Activated CD4-positive, CD25-positive, alpha-beta regulatory T cell (primary cell): ENCODE measurements at places on chromosomes 6 and 20.
A peak's percentile ranks its signal among the peaks of the same experiment; 100 is the strongest.

DNA sequence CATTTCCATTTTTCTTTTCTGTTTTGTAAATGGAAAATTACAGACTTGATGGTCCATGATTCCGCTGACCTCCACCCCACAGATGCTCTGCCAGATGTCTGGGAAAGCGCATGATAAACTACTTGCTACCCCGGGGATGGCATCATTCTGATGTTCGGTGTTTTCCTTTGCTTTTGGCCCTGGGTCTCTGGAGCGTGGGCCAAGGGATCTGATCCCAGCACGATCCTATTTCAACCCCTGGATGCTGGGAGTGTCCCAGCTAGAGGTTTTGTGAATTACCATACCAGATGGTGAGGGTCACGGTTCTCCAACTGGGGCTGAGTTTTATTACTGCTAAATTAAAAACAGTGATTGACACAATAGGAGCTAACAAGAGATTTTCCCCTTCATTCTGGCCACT, 25.2 kb upstream of the MYLIP start:
- DNase-seq, result no peak

- DNase-seq, result no peak
Observed at GRCh38 chr20:38125157-38126056, 39.7 kb downstream of the TGM2 start.

- DNase-seq, result no peak
Observed at GRCh38 chr20:46699651-46700359, 9.6 kb upstream of the SLC2A10 start.

DNA sequence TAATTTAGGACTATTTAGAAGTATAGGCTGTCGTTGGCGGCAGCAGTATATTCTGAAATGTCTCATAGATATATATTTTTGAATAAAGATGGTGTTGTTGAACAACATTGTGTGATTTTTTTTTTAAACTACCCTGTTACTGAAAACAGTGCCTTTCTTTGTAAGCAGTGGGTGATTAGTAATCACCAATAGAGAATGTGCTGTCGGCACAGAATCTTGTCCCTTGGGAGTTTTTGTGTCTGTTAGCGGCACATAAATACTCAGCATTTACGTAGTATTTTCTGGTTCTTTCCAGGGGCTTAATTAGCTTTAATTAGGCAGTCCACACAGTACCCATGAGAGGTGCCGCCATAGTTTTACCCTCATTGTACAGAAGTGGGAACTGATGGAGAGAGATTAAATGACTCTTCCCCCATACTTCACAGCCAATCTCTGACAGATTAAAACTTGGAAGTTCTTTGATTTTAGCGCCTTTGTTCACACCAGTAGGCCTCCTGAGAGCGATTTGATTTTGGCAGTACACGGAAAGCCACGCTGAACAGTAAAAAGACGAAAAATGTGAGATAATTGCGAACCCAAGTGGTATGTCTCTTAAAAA, 58.8 kb downstream of the RPRD1B start:
- no peak for DNase-seq

- no peak for DNase-seq
Observed at GRCh38 chr6:2534406-2535042, 216.2 kb downstream of the MYLK4 start.

DNA sequence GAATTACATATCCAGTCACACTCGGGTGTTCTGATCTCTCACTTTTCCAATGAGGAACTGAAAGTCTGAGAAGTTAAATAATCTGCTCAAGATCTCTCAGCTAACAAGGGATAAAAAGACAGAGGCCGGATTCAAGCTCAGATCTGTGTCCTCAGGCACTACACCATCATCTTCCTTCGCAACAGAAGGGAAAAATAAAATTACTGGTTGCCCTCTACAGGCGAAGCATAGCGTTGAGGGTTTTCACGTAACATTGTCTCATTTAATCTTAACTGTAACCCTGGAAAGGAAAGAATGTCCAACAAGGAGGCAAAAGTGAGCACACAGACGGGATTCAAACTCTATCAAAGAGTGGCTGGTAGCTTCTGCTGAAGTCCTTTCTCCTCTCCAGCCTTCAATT, 67.8 kb upstream of the ANKEF1 start:
- no peak for DNase-seq

DNA sequence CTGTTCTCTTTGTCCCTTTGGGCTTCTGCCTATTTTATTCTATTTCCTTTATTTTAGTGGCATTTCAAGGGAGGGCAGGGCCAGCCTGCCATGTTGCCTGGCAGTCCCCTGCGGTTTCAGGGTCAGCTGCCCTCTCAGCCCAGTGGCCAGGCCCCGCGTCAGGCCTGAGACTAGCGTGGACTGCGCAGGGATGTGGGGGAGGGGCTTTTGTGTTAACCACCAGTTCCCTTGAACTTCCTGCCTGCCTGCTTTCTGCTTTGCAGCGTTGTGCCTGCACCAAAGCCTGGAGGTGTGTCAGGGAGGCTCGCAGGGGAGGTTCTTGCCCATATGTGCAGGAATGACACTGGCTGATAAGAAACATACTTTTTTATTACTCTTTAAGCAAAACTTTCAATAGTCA, 157.6 kb downstream of the SLC35B3 start:
- DNase-seq, result no peak

GRCh38 chr6:168468045-168468444, 27.1 kb downstream of the SMOC2 start:
- no peak for DNase-seq

DNA sequence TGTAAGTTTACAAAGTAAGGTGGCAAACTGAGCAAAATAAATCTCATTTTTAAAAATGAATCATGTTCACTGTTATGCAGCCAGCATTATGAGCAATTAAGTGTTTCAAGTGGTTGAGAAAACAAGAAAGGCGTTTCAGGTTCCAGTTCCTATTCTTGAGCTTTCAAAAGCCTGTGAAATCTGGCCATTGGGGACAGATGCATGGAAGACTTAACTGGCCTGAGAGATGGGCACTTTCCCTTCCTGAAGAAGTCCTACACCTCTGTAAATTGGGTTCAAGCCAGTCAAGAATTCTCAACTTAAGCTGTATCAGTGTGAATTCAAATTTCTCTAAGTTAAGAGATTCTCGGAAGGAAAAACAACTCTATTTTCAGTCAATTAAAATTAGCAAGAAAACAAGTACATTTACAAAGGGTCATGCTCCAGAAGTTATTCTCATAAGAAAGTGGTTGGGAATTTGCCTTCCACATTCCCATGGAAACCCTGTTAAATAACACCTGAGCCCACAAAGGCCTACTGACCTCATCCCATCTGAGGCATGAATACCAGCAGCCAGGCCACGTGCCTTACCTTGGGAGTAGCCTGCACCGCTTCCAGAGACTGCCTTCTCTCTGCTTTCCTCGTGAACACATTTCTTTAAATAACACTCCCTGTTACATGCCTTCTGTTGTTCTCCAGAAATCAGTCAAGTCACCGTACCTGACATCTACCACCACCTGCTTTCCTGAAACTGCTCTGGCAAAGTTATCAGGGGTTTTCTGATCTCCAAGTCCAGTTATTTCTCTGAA, 19.4 kb downstream of the MAP3K5 start:
- DNase-seq, result no peak

GRCh38 chr6:134039116-134039515, 13.3 kb downstream of the SLC2A12 start:
- DNase-seq, result no peak

GRCh38 chr20:25053255-25054031, 4.5 kb downstream of the ACSS1 start:
- no peak for DNase-seq

- no peak for DNase-seq
Observed at GRCh38 chr20:16926626-16927430, 178.7 kb downstream of the OTOR start.

- DNase-seq, result no peak
Observed at GRCh38 chr6:106134906-106135634, 48.9 kb downstream of the PRDM1 start.

DNA sequence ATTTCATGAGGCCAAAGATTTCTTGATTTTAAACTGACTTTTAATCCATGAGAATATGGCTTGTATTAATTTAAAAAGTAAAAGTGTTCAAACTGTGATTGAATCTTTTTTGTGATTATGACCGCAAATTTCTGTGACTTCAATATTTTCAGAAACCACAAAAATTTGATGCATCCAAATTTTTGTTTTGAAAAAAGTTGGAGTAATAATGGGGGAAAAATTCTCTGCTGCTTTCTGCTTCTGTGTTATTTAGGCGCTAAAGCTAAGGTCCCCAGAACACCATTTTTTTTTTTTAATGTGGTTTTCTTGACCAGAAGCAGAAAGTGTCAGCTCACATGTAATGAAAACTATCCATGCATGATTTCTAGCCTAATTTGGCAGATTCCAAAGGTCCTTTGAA, 65.3 kb downstream of the GRIK2 start:
- DNase-seq, result no peak

- no peak for DNase-seq
Observed at GRCh38 chr6:122405417-122405816, 6.0 kb downstream of the HSF2 start.

DNA sequence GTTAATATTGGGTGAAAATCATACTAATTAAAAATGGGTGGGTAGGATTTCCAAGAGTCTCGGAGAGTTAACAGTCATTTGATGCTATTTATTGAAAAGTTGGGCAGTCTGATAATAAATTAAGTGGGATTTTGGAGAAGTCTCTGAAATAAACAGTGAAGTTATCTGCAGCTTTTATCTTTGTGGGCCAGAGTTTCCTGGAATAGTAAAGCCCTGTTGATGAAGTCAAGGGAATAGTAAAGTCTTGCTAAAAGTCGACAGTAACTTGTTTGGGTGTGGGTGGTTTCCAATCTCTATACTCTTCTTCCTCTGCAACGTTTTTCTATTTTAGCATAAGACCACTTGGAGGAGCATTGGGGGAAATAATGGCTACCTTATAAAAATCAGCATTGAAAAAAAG, 493.6 kb downstream of the EPM2A start:
- DNase-seq, result no peak

GRCh38 chr20:57388953-57389694, 2.1 kb upstream of the RBM38 start:
- peak; percentile 46 for DNase-seq

DNA sequence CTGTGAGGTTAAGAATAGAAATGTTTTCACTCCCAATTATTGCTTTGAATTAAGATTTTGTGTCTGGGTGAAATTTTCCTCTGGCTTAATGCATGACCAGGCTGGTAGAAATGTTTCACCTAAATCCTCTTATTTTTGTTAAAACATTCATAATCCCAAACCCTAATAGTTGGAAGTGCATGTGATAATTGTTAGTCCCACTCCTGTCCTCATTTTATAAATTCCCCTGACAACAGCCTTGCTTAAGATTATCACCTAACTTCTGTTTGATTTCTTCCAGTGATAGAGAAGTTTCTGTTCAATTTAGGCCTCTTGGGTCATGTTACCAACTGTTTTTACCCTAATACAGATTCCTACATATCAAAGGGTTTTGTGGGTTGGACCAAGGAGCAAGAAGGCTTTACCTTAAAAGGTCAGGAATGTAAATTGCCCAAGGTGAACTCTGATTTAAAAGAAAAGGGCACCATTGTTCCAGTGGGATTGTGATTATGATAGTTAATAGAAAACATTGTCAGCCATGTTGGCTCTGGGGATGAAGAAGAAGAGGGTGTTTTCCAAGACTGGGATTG, 158.7 kb upstream of the CENPW start:
- no peak for DNase-seq

DNA sequence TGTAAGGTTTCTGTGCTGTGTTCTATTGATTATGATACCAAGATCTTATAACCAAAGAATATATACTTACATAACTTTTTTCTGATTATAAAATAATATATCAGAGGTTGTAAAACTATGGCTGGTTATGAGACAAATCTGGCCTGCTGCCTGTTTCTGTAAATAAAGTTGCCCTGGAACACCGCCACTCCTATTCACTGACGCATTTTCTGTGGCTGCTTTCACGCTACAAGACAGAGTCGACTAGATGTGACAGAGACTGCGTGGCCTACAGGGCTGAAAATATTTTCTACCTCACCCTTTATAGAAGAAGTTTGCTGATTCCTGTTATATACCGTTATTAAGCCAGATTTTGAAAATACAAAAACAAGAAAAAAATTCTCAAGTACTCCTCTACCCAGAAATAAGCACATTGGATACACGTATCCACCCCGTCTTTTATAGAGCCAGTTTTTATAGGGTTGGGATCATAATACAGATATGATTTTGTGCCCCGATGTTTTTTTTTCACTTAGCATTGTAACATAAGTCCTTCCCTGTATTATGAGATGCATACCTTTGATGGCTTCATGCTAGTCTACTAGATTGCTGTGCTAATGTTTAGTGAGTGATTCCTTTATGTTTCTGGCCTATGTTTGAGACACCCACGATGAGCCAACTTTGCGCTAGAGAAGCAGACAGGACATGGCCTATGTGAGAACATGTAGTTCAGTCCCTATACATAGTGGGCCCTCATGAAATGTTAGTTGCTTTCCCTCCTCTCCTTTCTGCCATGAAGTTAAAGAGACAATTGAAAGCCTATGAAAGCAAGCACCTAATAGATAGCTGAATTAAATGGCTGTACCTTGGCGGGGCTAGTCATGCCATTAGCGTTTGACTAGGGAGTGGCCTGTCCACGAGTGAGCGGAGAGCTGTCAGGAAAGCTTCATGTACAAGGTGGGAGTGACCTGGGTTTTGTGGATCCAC, 98.1 kb upstream of the KCNK16 start:
- no peak for DNase-seq

- no peak for DNase-seq
Observed at GRCh38 chr6:93735099-93735498, 315.7 kb upstream of the EPHA7 start.

DNA sequence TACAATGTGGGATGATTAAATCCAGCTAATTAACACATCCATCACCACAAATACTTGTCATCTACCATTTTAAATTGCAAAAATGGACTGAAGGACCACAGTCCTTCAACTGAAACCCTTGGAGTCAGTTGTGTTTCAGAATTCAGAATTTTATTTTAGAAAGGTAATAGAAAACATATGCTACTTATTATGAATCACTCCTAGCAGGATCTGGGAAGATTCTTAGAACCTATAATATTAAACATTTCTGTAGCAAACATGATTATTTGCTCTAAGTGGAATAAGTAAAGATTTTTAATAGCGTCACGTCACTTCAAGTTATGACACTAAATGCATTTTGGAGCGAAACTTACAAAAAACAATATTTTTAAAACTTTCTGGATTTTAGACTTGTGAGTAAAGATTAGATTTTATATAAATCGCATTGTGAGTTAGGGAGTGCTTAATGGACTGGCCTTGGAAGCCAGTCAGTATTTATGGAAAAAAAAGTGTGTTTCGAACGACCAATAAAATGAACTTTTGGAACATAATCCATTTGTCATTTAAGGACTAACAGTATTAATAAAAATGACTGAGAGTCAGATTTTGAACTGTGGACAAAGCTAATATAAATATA, 71.8 kb upstream of the PHACTR2 start:
- DNase-seq, result no peak

DNA sequence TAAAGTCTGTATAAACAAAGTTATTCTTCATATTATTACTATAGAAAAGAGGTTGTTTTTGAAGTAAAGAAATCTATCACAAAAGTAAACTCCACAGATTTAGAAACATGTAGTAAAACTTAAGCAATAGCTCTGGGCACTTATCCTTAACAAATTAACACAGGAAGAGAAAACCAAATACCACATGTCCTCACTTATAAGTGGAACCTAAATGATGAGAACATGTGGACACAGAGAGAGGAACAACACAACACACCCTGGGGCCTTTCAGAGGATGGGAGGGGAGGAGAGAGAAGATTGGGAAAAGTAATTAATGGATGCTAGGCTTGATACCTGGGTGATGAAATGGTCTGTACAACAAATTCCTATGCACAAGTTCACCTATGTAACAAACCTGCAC, 57.2 kb downstream of the C6orf58 start:
- no peak for DNase-seq
